ENCODE measurements at places on chromosomes 2 and 18.

- no peak for DNase-seq
Measured at GRCh38 chr2:43465234-43465633, 130.6 kb downstream of the THADA start.

GRCh38 chr18:24762511-24762910, 302.1 kb downstream of the HRH4 start:
- DNase-seq, result no peak

DNA sequence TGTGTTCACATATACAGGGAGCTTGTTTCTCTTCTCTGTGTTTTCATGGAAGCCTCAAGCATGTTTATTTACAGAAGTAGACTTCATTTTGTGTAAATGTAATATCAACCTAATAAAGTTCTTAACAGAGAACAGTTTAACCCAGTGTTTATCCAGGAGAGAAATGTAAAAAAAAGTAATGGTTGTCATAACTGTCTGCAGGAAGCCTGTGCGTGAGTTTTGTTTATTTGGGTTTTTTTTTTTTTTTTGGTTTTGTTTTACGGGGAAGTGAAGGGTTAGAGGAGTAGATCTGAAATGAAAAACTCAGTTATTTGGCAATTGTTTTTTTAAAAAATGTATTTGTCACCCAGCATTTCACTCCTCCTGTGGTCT, 124.7 kb downstream of the RAPGEF4 start:
- no peak for DNase-seq

GRCh38 chr2:10221976-10222870, 80.5 kb upstream of the HPCAL1 start:
- DNase-seq, result no peak

GRCh38 chr2:237456200-237456843, 30.7 kb upstream of the MLPH start:
- DNase-seq, result no peak

Measured in activated CD8-positive, alpha-beta T cell treated with anti-CD3 and anti-CD28 coated beads for 36 hours (primary cell).